Lower lobe of right lung (tissue), 2 donors: ENCODE measurements at places on chromosomes 1 and 21.

DNA sequence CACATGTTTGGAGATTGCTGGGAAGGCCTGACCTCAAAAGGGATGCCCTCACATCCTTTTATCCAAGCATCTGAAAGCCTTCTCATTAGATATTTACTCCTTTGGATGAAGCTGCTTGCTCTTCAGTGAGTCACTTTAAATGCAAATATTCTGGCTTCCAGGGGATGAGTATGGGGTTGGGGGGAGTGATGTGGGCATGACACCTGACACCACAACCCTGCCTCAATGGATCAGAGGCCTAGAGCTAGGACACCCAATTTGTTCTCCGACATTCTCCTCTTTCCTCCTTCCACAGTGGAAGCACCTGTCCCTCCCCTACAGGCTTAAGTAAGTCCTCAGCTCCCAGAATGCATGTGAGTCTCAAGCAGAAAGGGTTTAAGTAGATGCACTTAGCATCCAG, 238.3 kb downstream of the OMA1 start:
- DNase-seq: no peak

GRCh38 chr1:101312147-101312546, 75.3 kb downstream of the S1PR1 start:
- DNase-seq: no peak

DNA sequence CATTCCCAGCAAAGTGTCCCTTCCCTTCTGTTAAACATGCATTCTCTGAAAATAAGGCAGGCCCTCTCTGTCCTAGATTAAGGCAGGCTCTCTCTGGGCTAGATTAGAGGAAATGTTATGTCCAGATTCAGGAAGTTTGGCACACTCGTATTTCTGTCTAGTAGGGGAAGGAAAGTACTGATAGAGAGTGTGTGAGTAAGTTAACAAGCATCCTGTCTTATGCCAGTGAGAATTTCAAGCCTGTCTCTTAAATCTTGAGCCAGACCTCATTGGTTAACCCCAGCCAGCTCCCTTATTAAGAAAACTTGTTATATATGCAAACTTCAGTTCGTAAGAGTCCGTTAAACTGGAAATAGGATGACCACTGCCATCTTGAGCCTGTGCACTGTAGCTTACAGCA, 31.6 kb downstream of the IGSF5 start:
- DNase-seq: no peak

GRCh38 chr1:165773324-165773965, 4.8 kb upstream of the TMCO1 start:
- no peak for DNase-seq

DNA sequence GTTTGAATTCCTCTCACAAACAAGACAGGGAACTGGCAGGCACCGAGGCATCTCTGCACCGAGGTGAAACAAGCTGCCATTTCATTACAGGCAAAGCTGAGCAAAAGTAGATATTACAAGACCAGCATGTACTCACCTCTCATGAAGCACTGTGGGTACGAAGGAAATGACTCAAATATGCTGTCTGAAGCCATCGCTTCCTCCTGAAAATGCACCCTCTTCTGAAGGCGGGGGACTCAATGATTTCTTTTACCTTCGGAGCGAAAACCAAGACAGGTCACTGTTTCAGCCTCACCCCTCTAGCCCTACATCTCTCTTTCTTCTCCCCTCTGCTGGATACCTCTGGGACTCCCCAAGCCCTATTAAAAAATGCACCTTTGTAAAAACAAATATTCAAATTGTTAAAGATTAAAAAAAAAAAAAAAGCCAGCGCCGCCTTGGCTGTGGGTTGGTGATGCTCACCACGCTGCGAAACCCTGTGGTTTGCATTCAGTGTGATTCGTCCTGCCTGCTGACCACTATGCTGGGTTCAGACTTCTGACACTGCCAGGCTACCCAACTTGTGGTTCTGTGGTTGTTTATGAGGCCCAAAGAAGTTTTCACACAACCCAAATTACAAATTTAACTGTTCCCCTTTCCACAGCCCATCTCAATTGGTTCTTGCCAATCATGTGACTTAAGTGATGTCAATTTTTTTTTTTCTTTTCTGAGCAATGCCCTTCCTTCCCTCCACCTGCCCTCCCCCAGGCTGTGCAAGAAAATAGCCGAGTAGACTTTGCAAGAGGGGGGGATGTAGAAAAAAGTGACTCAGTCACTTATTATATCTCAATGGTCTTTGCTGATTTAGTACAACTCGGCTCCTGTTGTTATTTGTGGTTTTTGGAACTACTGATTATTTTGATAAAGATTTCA, at the start of gene RUNX1:
TSS of gene RUNX1 (minus strand) at position 597 of the 912 bp plus-strand sequence.
- peak; percentile 77 for DNase-seq

GRCh38 chr1:113872219-113872935, 865 bp upstream of the PTPN22 start:
- no peak for DNase-seq

DNA sequence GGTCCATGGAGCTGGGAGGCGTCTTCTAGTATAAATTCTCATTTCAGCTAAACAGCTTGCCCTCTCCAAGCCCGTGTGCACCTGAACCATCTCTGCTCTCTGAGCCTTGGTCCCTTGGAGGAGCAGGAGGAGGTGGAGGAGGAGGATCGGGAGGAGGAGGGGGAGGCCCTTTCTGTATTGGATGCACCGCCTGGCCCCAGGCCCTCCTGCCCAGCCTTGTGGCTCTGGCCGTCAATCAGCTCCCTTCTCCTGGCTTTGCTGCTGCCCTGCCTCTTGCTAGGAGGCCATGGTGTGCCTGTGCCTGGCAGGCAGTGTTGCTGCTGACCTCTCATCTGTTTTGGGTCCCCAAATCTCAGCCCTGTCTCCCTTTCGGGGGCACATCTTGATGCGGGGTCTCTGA, 9.0 kb downstream of the COL18A1 start:
- peak; percentile 27 for DNase-seq

GRCh38 chr1:153292185-153292584, 20.6 kb downstream of the PGLYRP3 start:
- DNase-seq: no peak

GRCh38 chr21:35540950-35541638, 492.0 kb upstream of the RUNX1 start:
- DNase-seq: no peak

DNA sequence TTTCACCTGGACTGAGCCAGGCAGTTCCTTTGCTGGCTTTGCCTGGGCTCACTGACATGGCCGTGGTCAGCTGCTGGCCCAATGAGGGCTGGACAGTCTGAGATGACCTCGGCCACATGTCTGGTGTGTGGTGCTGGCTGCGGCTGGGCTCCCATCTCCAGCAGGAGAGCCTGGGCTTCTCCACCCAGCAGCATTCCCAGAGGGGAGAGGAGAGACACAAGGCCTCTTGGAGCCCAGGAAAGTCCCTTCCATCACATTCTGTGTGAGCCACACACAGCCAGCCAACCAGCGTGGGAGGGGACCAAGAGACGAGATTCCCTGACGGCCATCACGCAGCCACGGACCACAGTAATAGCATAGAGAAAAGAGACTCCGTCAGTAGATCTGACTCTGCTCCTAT, 21.1 kb upstream of the SUMO3 start:
- DNase-seq: no peak

DNA sequence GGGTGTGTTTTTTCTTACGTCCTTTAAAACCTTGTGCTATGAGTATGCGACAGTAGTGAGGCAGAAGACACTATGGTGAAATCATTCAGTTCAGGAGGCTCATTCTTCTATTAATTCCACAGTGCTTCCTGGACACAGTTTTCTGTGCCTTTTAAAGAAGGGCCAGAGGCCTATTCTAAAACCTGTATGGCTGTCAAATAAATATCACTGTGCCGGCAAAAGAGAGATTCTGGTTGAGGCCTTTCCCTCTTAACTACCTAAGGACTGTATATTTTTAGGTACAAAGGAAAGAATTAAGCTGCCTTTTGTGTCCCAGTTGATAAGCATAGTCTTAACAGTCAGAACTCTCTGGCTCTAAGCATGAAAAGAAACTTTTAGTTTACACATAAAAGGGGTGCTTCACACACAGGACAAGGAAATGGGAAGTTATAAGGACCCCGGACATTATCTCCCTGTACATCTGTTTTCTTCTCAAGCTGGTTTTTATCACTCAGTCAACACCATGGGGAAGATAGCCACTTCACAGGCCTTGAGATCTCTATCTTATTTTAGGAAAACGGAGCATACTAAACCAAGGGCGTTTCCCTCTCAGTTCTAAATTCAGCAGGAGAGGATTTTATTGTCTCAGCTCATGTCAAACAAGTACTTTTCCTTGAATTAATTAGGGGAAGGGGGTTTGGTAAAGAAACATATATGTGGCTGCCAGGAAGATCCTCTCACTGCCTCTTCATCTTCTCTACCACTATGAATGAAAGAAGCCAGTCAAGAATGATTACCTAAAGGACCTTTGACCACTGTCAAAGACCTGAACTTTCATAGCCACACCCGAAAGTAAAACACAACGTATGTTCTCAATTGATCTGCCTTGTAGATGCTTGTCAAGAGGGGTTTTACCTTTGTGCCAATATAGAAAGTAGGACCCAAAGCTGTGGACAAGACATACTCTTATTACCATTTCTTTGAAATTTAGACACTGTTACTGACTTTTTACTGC, 71.4 kb upstream of the HSPA13 start:
- no peak for DNase-seq

- no peak for DNase-seq
Measured at GRCh38 chr1:203444171-203444576, 31.4 kb upstream of the PRELP start.

- no peak for DNase-seq
Measured at GRCh38 chr1:200778766-200779165, 40.1 kb downstream of the CAMSAP2 start.

GRCh38 chr1:197660389-197660788, 114.9 kb downstream of the DENND1B start:
- DNase-seq: no peak

GRCh38 chr1:214445831-214446614, 105.4 kb downstream of the PTPN14 start:
- DNase-seq: no peak

GRCh38 chr1:236736761-236737160, 50.5 kb downstream of the ACTN2 start:
- no peak for DNase-seq

- DNase-seq: no peak
Measured at GRCh38 chr1:91075233-91076135, 53.6 kb upstream of the ZNF644 start.

GRCh38 chr1:202009326-202010179, 834 bp upstream of the ELF3 start:
- peak; percentile 56 for DNase-seq
